Breast epithelium (tissue), 4 donors: ENCODE measurements at places on chromosomes 3 and 15. TPM values are rescaled to one million over a fixed set of nuclear protein-coding genes. Genes with fewer than 3 reads are reported as not detected.
A peak's percentile ranks its signal among the peaks of the same experiment; 100 is the strongest.

GOLGA8S gene
- total RNA-seq: under 0.01 TPM

CYP8B1 gene
- not detected for total RNA-seq

EIF3J gene
- 46.6 TPM for total RNA-seq

CACNA2D3 gene
- 2.3 TPM for total RNA-seq

MESP2 gene
- not detected for total RNA-seq

XCR1 gene
- under 0.01 TPM for total RNA-seq

ARL14 gene
- not detected for total RNA-seq

- DNase-seq: no peak
Measured at GRCh38 chr3:126213379-126214028, 33.1 kb upstream of the ALDH1L1 start.

GRCh38 chr3:17399586-17399985 lies 342.8 kb downstream of the TBC1D5 start:
- no peak for DNase-seq

DNA sequence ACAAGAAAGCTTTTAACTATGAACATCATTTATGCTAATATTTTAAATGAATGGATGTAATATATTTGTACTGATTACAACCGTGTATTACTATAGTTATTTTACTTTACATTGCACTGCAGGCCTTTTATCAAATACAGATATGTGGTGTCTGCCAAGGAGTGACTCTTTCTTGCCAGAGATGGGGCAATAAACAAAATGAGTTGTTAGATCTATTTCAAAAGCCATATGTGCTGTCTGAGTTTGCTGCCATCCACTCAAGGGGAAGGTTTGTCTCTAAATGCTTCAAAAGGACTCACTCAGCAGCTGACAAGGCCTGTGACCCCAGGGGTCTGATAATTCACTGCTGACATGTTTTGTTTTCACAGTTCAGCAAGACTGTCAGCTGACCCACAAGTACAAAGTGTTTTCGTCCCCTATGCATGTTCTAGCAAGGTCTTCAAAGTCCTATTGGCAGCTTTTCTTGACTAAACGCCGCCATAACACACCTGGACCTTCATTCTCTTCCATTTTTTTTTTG lies 41.3 kb upstream of the ZBED2 start:
- no peak for DNase-seq

DNA sequence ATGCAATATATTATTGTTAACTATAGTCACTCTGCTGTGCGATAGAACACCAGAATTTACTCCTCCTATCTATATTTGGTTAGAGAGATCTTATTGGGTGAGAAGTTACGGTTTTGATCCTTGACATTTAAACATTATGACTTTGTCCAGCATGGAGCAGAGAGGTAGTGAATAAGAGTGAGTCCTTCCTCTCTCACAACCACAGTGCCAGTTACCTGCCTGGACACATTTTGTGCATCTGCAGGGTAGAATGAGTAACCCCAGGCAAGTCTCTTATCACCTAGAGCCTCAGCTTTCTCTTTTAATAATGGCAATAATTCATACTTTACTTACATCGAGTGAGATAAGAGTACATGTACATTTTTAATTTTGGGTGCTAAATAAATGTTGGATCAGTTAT lies 24.1 kb downstream of the KAT2B start:
- DNase-seq: no peak

GRCh38 chr3:132231633-132232032 lies 85.6 kb upstream of the ACP3 start:
- DNase-seq: no peak

DNA sequence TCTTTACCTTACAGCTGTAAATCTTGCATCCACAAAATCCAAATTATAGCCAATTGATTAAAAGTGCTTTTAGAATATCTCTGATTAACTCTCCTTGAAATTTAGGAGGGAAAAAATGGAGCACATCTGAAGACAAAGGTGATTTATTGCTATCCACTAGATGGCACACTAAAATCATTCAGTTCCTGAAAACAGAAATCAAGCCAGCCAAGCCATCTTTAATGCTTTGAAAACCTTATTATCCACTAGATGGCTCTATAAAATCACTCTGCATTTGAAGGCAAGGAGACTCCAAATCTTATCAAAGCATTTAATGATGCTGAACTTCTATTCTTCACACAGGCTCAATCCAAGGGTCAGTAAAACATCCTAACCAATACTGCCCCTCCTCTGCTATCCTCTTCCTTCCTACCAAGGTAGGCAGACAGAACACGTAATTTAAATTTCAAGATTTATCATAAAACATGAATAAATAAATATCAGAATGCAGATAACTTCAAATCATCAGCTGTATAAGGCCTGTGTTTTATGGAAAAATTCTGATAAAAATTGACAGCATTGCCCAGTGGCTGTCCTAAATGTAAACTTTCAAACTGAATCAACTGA lies 48.4 kb downstream of the GOLIM4 start:
- DNase-seq: no peak

- DNase-seq: no peak
Measured at GRCh38 chr15:39028069-39028468, 463.5 kb upstream of the RASGRP1 start.

DNA sequence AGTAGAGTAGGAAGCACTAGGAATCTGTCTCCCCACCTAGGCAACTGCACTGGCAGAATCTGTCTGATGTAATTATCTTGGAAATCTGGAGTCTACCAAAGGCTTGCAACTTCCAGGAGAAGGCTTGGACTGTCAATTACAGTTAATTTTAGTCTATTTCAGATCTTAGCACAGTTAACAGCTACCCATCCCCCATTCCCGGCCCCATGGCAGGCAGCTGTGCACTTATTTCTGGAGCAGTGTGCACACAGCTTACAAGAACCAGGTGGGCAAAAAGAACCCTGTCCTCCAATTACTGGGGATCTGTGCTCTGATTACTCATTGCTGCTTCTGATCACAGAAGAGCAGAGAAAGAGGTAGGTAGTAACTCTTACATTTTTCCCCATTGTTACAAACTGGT lies 12.3 kb upstream of the CDAN1 start:
- DNase-seq: no peak

- no peak for DNase-seq
Measured at GRCh38 chr15:40192942-40193341, 32.1 kb downstream of the BUB1B start.

GRCh38 chr3:122719273-122719921 lies 38.8 kb downstream of the PARP14 start:
- no peak for DNase-seq

DNA sequence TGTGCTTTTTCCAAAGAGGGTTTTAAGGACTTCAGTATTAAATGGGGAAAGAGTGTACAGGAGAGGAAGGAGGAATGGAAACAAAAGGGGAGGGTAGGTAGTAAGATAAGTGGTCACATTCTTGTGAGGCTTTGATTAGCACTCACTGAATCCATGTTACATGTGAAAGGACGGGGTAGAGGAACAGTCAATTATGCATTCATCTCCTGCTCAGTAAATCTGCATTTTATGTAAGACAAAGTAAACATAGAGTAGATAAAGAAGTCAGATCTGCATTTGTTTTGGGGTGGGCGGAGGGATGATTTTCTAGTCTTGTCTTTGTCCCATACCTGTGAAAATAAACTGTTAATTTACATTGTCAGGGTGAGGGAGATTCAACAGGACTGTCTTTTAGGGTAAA lies 50.8 kb downstream of the SACM1L start:
- no peak for DNase-seq

DNA sequence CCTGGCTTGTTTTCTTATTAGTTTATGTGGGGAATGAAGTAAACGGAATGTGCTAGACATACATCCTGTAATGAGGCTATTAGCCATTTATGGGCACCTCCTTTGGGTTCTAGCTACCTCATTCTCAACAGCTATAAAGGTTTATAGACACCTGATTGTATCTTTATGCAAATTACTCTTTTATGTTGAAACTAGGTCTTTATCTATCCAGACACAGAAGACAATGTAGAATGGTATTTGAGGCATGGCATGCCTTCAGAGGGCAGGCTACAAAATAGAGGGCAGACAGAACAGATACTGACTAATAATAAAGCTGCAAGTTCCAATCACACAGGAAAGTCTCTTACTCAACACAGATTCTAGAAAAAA lies 27.1 kb downstream of the TBC1D2B start:
- no peak for DNase-seq

GRCh38 chr15:40340740-40341400 lies at the start of gene CCDC9B:
CCDC9B (minus strand) TSS chr15:40340939; CDS start chr15:40340819, 120 bp downstream.
- peak; percentile 89 for DNase-seq

DNA sequence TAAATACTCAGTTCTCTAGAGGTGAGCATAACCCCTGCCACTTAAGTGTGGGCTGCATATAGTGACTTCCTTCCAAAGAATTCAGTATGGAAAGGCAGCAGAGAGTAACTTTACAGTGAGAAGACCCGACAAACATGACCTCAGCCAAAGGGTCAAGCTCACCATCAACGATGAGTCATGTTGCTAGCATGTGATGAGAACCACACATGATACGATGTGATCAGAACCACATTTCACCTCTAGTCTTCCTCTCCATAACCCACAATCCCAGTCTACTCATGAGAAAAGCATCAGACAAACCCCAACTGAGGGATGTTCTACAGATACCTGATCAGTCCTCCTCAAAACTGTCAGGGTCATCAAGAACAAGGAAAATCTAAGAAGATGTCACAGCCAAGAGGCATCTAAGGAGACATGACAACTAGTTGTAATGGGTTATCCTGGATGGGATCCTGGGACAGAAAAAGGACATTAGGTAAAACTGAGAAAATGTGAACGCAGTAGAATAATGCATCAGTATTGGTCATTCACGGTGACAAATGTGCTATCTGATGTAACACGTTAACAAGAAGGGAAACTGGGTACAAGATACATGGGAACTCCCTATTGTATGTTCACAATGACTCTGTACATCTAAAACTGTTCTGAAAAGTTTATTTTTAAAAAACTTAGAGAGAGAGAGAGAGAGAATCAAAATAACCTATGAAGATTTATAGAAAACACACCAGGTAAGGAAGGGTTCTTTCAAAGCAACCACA lies 28.3 kb downstream of the SEC61A1 start:
- no peak for DNase-seq

DNA sequence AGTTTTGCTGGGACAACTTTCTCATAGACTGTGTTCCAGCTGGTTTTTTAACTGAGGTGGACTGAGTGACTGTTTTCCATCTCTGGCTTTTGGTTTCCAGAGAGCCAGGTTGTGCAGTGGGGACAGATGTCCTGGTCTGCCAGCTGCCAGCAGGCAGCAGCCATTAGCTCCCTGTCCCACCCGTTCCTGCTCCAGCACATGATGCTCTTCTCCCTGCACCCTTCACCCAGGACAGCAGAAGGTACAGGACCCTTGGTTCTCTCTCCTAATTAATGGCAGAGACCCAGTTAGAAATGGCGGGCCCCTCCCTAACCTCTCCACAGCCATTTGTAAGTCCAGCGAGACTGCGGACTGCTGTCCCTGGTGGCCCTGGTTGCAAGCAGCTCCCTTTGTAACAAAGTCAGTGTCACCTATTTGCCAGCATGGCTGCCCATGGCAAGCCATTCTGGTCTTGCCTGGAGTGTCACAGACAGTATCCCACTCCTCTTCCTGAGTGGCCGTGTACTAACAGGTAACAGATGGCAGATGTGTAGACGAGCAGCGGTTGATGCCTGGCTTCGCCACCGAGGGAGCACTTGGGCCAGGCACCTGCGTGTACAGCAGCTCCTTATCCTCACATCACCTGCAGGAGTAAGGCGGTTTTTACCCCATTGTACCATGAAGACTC lies 148.3 kb downstream of the DNAJB8 start:
- DNase-seq: no peak

DNA sequence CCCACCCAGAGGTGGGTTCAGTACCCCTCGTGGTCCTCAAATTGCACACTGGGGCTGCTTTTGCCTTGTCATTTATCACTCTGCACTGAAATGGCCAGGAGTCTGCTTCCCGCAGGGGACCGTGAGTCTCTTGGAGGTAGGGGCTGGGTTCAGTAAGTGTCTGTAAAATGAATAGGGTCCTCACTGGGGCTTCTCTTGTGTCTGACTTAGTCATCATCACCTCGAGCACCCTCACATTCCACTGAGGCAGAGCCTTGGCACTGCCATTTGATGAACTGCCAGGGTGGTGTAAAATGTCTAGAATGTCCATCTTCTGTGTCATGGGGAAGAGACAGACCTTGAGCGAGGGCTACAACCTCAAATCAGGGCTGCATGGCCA lies 61.0 kb upstream of the RYK start:
- no peak for DNase-seq

GRCh38 chr3:45181496-45181895 lies 35.3 kb upstream of the CDCP1 start:
- DNase-seq: no peak

DNA sequence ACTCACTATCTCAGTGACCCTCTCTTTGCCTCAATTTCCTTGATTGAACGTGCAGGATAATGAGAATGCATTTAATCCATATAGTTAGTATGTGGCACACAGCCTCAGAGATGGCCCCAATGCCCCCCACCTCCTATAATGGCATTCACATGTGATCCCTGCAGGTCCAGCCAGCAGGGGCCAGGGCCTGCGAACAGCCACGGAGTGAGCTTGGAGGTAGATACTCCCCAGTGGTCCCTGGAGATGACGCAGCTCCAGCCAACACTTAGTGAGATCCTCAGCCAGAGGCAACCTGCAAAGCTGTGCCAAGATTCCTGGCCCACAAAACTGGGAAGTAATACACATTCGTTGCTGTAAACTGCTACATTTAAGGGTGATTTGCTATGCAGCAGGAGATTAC lies 184.9 kb upstream of the NSMCE3 start:
- no peak for DNase-seq

- no peak for DNase-seq
Measured at GRCh38 chr3:155876503-155876902, 6.1 kb downstream of the GMPS start.

DNA sequence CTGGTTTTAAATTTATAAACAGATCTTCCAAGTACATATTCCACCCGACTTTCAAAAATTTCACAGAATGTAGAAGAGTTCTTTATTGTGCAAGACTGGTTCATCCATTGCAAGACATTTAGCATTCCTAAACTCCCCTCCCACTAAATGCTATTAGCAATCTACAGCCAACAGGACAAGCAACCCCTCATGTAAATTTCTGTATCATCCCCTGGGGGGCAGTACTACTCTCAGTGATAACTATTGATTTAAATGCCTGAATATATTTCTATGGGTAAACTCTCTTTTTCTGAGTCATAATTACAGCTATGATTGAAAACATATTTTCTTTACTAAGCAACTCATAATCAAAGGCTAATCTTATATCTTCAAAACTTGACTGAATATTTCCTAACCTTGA lies 10.7 kb upstream of the SLC15A2 start:
- DNase-seq: no peak

DNA sequence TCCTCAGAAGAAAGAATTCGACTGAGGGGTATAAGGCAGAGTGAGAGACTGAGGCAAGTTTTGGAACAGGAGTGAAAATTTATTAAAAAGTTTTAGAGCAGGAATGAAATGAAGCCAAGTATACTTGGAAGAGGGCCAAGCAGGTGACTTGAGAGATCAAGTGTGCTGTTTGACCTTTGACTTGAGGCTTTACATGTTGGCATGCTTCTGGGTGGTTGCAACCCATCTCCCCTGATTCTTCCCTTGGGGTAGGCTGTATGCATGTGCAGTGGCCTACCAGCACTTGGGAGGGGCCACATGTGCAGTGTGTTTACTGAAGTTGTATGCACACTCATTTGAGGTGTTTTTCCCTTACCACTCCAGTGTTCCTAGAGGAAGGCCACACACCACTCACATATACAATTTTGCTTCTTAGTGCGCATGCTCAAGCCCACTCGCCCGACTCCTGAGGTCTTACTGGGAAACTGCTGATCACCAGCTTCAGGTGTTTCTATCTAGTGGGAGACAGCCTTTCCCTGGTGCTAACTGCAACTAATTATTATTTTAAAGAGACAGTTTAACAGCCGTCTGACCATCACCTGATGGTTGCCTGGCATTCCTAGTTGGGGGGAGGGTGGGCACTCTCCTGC lies 61.5 kb upstream of the CADPS start:
- DNase-seq: no peak
